ENCODE measurements at places on chromosomes 5 and 9. TPM values are rescaled to one million over a fixed set of nuclear protein-coding genes. Genes with fewer than 3 reads are reported as not detected.

DNA sequence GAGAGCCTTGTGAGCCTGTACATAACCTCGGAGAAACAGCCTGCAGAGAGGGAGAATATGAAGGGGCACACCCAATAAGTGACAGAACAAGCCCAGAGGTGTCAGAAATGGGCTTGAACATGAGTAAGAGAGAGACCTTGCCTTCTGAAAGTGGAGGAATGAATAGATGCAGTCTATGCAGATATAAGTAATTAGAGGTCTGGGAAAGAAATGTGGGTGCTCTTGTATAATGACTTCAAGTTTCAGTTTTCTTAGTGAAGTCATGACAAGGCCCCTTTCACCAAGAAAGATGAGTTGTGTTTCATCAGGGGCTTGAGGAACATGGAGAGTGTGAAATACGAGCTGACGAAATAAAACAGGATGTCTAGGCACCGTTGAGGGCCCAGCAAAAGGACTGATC lies 15.1 kb downstream of the GRAMD2B start:
- H3K4me1 ChIP-seq: peaks cover 4% of the 10 kb centered on the region
- H3K36me3 ChIP-seq: no peaks in the 10 kb centered on the region
- no peak for DNase-seq
- H3K4me3 ChIP-seq: no peak overlapping the region
- no peak overlapping the region for H3K27ac ChIP-seq

DNA sequence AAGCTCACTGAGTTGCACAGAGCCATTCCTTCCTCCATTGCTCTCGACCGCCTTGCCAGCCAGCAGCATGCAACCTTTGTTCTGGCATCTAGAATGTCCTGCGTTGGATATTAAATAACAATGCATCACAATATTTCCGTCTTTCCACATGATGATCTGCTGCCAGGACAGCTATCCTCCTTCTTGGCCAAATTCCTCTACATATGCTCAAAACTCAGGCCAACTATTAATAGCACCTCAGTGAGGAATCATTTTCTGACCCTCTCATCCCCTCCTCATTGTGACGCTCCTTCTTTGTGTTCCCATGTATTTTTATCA lies 128.6 kb downstream of the MYO10 start:
- no peak for DNase-seq
- H3K4me3 ChIP-seq: no peak overlapping the region
- H3K4me1 ChIP-seq: no peaks in the 10 kb centered on the region

GRCh38 chr5:176921714-176922113 lies 22.6 kb upstream of the HK3 start:
- no peak for DNase-seq
- no peak overlapping the region for H3K27ac ChIP-seq
- no peak overlapping the region for H3K4me3 ChIP-seq
- H3K4me1 ChIP-seq: no peaks in the 10 kb centered on the region
- no peaks in the 10 kb centered on the region for H3K36me3 ChIP-seq

The MACIR gene
- 3.8 TPM for total RNA-seq

DNA sequence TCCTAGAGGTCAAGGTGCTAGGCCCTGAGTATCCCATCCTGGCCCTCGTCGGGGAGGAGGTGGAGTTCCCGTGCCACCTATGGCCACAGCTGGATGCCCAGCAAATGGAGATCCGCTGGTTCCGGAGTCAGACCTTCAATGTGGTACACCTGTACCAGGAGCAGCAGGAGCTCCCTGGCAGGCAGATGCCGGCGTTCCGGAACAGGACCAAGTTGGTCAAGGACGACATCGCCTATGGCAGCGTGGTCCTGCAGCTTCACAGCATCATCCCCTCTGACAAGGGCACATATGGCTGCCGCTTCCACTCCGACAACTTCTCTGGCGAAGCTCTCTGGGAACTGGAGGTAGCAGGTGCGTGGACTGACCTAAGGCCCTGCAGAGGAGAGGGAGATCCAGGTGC lies 7.9 kb downstream of the BTNL9 start:
- H3K27me3 ChIP-seq: no peaks in the 10 kb centered on the region
- H3K36me3 ChIP-seq: no peaks in the 10 kb centered on the region
- H3K4me3 ChIP-seq: no peak overlapping the region
- no peak for DNase-seq

DNA sequence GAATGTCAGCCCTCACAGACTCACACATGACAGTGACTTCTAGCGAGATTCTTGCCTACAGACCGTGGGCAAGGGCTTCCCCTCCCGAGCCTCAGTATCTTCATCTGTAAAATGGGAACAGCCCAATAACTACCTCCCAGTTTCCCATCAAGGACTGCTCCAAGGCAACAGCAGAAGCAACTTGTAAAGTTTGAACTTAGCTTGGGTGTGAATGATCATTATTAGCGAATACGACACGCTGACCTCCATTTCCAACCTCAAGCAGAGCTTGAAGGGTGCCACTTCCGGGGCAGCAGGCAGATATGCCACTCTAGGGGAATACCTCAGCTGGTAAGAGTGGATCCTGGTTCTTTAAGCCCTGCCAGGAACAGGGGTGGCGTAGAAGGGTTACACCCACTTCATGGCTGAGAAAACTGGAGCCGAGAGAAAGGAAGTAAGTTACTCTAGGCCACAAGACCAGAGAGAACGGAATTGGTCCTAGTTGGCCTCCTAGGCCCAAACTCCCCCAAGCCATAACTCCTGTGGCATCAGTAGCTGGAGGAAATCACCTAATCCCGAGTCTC lies 2.0 kb downstream of the RNF44 start:
- H3K4me3 ChIP-seq: no peak overlapping the region
- H3K27ac ChIP-seq: no peak overlapping the region
- DNase-seq: peak; percentile 45
- no peaks in the 10 kb centered on the region for H3K4me1 ChIP-seq

The PCDHGA9 gene
- total RNA-seq: 8.2 TPM

GRCh38 chr5:180631549-180632383 lies 17.6 kb downstream of the FLT4 start:
- H3K4me3 ChIP-seq: no peak overlapping the region
- H3K4me1 ChIP-seq: no peaks in the 10 kb centered on the region
- H3K27ac ChIP-seq: no peak overlapping the region
- no peak for DNase-seq
- no peaks in the 10 kb centered on the region for H3K36me3 ChIP-seq
- H3K27me3 ChIP-seq: no peaks in the 10 kb centered on the region

GRCh38 chr9:95609426-95609825 lies 92.7 kb upstream of the PTCH1 start:
- no peaks in the 10 kb centered on the region for H3K4me1 ChIP-seq
- no peak overlapping the region for H3K27ac ChIP-seq
- no peaks in the 10 kb centered on the region for H3K36me3 ChIP-seq
- no peak for DNase-seq
- H3K27me3 ChIP-seq: no peaks in the 10 kb centered on the region
- no peak overlapping the region for H3K4me3 ChIP-seq

The SRA1 gene
- 32.5 TPM for total RNA-seq

The C6 gene
- total RNA-seq: 3.0 TPM

DNA sequence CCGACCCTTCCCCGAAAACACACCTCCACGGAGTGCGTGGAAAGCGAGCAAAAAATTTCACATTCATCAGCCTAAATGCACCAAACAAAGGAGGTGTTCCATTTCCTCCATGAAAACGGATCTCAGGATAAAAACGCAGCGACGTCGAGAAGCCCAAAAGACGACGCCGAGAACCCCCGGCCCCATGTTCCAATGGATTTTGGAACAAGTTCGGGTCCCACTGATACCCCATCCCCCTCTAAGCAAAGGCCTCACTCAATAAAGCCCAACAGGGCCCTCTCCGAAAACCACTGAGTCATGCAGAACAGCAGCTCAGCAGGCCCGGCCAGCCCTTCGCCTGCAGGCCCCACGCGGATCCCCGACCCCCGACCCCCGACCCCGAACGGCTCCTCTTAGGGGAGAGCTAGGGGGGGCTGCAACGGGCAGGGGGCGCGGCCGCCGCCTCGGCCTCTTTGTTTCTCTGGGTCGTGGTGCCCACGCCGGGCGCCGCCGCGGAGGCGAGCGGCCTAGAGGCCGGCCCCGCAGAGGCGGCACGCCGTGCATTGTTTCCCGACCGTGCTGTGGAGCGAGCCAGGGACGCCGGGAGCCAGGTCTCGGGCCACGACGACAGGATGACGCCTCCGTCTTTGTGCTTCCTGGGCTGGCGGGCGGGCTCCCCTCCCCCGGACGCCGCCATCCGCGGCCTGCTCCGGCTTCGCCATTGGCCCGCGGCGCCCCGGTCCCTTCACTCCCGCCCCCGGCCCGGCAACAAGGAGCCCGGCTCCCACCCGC lies 915 bp downstream of the ZFAND5 start:
- no peaks in the 10 kb centered on the region for H3K4me1 ChIP-seq
- DNase-seq: peak; percentile 80
- peak overlapping the region; percentile 95 for H3K4me3 ChIP-seq
- H3K36me3 ChIP-seq: no peaks in the 10 kb centered on the region

GRCh38 chr9:137504432-137504777 lies 45.3 kb upstream of the NSMF start:
- no peak overlapping the region for H3K27ac ChIP-seq
- H3K4me1 ChIP-seq: no peaks in the 10 kb centered on the region
- H3K4me3 ChIP-seq: no peak overlapping the region
- H3K27me3 ChIP-seq: no peaks in the 10 kb centered on the region
- no peak for DNase-seq
- no peaks in the 10 kb centered on the region for H3K36me3 ChIP-seq

The ALDH1B1 gene
- 141 TPM for total RNA-seq

The PCDHGA2 gene
- 10.6 TPM for total RNA-seq

The EPB41L4A gene
- 38.6 TPM for total RNA-seq

Measured in aorta (tissue), 5 donors.